ENCODE measurements at places on chromosomes 3 and 15. TPM values are rescaled to one million over a fixed set of nuclear protein-coding genes. Genes with fewer than 3 reads are reported as not detected.

CHRFAM7A gene
- total RNA-seq: 4.3 TPM

IFT80 gene
- 13.3 TPM for total RNA-seq

ISLR gene
- total RNA-seq: not detected

LRRK1 gene
- total RNA-seq: 0.09 TPM

MYEF2 gene
- total RNA-seq: 33.0 TPM

VILL gene
- 13.2 TPM for total RNA-seq

MAPKBP1 gene
- total RNA-seq: 31.0 TPM

FEZF2 gene
- total RNA-seq: not detected

PLA2G4F gene
- total RNA-seq: not detected

CILP gene
- not detected for total RNA-seq

POLQ gene
- total RNA-seq: 8.9 TPM

GP5 gene
- total RNA-seq: 0.43 TPM

FGF12 gene
- not detected for total RNA-seq

DPPA4 gene
- 1.5 TPM for total RNA-seq

- no peak for DNase-seq
These were observed 613.1 kb downstream of the SI start for GRCh38 chr3:164465172-164465571.

GRCh38 chr15:89067751-89068150 is 20.5 kb upstream of the ABHD2 start:
- no peak for DNase-seq

GRCh38 chr3:4899710-4900109 is 79.5 kb upstream of the BHLHE40 start:
- DNase-seq: no peak

DNA sequence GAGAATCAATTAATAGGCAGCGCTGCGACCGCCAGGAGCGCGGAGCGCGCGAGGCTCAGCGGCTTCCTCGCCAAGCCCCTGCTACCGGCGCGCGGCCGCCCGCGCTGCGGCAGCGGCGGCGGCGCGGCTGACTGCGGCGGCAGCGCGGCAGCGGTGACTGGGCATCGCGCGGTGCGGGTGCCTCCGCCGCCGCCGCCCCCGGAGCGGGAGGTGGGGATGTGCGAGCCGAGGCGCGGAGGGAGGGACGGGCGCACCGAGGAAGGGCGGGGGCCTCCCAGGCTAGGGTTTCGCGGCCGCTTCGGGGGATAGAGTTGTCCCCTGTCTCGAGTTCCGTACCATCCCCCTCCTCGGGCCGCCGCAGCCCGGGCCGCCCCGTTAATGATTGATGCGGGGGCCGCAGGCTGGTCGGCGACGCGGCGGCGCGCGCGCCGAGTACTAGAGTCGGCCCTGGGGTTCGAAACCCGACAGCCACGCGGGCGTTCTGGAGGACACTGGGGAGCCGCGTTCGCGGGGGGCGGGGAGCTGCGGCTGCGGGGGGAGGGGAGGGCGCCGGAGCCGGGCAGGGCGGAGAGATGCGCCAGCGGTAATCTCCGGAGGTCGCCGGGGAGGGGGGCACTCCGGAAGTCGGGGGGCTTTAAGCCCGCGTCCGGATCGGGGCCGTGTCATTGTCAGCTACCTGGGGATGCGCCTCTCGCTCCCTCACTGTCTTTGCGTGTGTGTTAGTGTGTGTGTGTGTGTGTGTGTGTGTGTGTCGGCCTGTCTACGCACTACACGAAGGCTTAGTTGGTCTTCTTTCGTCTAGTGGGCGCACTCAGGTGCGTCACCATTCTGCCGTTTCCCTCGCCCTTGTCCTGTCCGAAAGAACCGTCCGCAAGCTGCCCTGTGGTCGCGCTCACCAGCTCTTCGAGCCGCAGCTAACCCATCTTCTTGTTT is at the start of gene PAQR9:
TSS of gene PAQR9 (minus strand) at position 159 of the 933 bp plus-strand sequence. CDS start 338 bp downstream, outside the sequence.
- DNase-seq: peak; percentile 26

GRCh38 chr3:66484106-66484844 is 16.5 kb downstream of the LRIG1 start:
- DNase-seq: no peak

- no peak for DNase-seq
These were observed 8.5 kb downstream of the PLXND1 start for GRCh38 chr3:129598000-129598381.

GRCh38 chr3:182909318-182910040 is 70.9 kb downstream of the DCUN1D1 start:
- no peak for DNase-seq

DNA sequence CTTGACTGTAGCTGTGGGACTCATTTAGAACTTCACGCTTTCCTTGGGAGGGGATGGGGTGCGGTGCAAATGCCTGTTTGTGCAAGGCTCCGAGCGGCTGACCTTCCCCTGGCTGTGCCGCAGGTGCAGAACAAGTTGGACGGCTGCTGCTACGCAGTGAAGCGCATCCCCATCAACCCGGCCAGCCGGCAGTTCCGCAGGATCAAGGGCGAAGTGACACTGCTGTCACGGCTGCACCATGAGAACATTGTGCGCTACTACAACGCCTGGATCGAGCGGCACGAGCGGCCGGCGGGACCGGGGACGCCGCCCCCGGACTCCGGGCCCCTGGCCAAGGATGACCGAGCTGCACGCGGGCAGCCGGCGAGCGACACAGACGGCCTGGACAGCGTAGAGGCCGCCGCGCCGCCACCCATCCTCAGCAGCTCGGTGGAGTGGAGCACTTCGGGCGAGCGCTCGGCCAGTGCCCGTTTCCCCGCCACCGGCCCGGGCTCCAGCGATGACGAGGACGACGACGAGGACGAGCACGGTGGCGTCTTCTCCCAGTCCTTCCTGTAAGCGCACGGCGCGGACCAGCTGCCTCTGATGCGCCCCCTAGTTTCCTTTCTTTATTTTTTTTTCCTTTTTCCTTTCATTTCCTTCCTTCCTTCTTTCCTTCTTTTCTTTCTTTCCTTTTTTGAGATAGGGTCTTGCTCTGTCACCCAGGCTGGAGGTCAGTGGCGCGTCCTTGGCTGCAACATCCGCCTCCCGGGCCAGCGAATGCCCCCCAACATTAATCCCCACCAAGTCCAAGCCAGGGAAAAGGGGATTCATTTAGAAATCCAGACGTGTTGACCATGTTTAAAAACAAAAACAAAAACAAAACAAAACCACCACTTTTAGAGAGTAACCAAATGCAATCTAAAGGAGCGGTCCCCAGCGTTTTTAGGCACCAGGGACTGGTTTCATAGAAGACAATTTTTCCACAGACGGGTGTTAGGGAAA is 42.7 kb downstream of the EIF2AK4 start:
- DNase-seq: no peak

GRCh38 chr15:69232144-69232543 is 66.6 kb upstream of the PAQR5 start:
- no peak for DNase-seq

- DNase-seq: no peak
These were observed 218.4 kb upstream of the MLF1 start for GRCh38 chr3:158352551-158352950.

DNA sequence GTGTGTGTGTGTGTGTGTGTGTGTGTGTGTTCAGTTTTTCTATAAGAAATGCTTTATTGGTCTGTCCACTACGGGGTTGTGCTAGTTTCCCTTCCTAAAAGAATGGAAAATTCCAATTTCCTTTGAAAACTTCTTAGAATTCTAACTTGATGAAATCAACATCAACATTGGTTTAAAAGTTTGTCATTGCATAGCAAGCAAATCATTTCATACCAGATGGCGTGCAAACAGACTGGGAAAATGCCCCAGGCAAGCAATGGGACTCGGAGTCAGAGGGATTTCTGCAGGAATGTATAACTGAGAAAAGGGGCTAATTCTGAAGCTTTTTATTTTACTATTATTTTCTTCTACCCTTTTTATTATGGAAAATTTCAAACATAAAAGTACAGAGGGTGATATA is 13.1 kb upstream of the DYNC1LI1 start:
- DNase-seq: no peak

DNA sequence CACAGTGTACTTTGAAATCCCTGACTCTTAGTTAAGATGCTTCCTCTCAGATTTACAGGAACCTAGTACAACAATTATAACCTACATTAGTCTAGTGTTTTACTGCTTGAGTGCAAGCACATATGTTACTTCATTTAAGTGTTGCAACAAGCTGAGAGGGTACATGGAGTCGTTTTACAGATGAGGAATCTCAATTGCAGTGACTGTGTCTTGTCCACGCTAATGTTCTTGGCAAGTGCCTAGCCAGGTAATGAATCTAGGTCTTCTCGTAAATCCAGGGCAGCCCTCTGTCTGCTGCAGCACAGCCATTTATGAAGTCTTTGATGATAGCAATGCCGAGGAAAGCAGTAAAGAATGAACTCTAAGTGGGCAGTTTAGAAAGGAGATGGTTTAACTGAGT is 384.4 kb upstream of the ARPP21 start:
- no peak for DNase-seq

- no peak for DNase-seq
These were observed 84.6 kb downstream of the DGKG start for GRCh38 chr3:186277268-186277909.

DNA sequence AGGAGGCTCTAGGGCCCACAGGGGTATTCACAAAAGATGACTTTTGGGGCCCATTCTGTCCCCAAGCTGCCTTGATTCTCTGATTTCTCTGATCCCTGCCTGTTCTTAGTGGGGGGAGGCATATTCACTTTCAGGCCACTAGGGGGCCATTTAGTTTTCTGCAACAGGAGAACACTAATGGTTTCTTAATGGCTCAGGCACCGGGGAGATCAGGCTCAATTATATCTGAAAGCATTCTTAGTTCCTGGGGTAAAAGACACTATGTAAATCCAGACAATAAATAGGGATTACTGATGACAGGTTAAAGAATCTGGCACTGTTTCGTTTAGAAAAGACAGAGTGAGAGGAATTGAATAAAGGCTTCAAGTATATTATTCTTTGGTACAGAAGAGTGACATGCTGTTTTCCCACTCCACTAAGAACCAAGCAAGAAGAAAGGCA is 2.5 kb upstream of the INAFM2 start:
- no peak for DNase-seq

GRCh38 chr3:196981657-196982056 is 13.0 kb upstream of the PIGZ start:
- no peak for DNase-seq

GRCh38 chr3:184712248-184713039 is 580 bp upstream of the MAGEF1 start:
- DNase-seq: no peak

DNA sequence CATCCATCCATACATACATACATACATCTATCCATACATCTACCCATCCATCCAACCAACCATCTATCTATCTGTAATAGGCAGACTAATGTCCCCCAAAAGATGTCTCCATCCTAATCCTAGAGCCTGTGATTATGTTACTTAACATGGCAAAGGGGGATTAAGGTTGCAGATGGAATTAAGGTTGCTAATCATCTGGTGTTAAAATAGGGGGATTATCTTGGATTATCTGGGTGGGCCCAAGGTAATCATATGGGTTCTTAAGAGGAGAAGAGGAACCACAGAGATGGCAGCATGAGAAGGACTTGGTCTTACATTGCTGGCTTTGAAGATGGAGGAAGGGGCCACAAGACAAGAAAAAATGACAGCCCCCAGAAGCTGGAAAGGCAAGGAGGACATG is 14.7 kb upstream of the RPL29 start:
- no peak for DNase-seq

DNA sequence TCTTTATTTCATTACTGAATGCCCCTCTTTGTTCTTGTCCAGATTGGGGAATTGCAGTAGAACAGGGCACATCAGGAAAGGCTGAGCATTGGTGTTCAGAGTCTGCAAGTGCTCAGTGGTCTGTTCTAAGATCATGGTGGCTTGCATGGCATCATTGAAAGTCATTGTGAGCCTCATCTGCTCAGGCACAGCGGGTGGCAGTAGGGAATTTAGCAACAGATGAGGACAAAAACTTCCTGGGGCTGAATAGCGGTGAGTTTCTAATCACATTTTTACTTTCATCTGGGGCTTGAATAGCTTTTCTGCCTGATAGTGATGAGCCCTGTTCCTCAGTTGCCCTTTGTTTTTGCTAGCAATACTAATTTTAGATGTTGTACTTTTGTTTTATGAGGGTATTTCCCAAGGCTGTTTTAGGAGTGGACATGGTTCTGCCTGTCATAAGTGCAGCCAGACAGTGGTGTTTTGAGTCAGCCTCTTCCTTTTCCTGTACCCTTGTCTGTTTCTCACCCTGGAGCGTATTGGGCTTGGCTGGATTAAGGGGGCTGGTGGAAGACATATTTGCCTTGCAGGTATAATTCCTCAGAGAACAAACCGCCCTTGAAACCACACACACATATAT is 127.2 kb upstream of the IL12A start:
- DNase-seq: no peak

DNA sequence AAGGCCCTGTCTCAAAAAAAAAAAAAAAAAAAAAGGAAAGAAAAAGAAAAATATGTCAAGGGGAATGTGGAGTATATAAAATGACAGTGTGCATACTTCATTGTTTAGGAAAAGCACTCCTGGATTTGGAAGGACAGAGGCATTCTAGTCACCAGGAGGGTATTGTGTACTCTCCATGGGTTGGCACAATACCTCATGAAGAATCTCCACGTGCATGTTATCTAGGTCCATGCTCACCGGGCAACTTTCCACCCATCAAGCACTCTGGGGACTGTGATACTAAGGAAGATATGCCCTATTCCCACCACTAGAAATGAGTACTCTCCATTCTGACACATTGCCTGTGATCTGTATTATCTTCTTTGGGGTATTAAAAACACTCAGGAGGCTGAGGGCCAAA is 15.4 kb upstream of the KPNA1 start:
- DNase-seq: no peak

DNA sequence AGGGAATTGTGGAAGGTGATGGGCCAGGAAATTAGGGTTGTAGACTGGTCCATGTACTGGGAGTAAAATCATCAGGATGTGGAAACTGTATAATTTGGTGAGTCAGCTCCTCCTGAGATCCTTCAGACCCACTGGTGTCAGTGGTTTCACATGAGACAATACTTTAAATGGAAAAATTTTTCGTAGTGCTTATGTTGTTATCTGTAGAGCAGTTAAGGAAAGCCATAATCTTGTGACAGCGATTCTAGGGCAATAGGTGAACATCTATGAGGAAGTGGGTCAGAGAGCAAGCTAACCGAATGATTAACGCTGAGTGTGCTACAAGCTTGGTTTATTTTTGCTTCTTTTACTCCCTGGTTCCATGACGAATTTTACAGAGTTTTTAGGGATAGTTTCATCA is 200.6 kb downstream of the CADM2 start:
- no peak for DNase-seq

DNA sequence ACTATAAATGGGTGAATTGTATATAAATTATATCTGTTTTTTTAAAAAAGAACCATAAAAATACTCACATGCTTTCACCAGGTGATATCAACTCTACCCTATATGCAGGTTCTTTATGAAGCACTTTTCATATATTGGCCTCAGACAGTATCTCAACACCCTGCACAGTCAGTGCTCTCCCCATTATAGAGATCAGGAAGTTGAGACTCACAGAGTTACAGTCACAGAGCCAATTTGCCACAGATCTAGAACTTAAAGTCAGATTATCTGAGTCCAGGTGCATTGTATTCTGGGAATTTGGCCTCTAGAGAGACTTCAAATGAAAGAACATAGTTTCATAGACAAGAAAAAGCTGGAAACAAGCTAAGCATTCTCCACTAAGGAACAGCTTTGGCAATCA is 38.1 kb downstream of the DAPK2 start:
- DNase-seq: no peak

- DNase-seq: no peak
These were observed 26.8 kb downstream of the FNDC3B start for GRCh38 chr3:172065967-172066762.

GRCh38 chr3:55608301-55608937 is 121.3 kb upstream of the WNT5A start:
- no peak for DNase-seq

- no peak for DNase-seq
These were observed 18.7 kb downstream of the TRPM1 start for GRCh38 chr15:31082771-31083369.

- peak; percentile 35 for DNase-seq
These were observed 102.7 kb upstream of the CHD2 start for GRCh38 chr15:92797168-92798052.

Data from activated naive CD4-positive, alpha-beta T cell treated with anti-CD3 and anti-CD28 coated beads, Interleukin-2, amount 50 U/mL, for 72 hours (primary cell).